ENCODE measurements at places on chromosomes 2 and 18.
A peak's percentile ranks its signal among the peaks of the same experiment; 100 is the strongest.

DNA sequence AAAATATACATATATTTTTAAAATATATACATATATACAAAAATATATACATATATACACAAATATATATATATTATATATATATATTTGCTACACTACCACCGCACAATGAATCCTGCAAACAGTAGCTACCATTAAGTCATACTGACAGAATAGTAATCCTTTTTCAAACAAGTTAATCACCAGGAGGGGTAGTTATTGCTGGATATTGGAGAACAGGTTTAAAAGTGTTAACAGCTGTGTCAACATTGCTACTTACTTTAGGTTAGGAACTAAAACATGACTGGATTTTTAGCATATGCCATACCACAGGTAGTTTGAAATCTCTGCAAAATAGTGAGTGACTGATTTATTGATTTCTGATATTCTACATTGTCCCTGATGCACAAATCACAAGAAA lies 529.1 kb upstream of the CDH7 start:
- DNase-seq, result no peak

GRCh38 chr2:231927566-231927890 lies 1.3 kb upstream of the NPPC start:
- DNase-seq, result no peak

GRCh38 chr2:238456970-238457926 lies 30.5 kb downstream of the ASB1 start:
- DNase-seq, result peak; percentile 43

GRCh38 chr2:233353101-233353768 lies 1.1 kb upstream of the DGKD start:
- no peak for DNase-seq

DNA sequence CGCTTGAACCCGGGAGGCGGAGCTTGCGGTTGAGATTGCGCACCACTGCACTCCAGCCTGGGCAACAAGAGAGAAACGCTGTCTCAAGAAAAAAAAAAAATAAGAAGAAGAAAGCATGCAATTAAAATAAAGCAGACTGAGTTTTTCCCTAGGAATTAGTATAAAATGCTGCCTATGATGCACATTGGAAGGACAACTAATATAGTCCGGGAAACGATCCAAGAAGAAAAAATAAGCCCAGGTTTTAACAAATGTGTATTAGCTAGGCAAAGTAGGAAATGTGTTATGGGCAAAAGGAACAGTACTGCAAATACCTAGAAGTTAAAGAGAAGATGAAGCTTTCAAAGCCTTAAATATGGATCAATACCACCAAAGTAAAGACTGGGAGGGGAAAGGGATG lies 64.0 kb downstream of the SPIRE1 start:
- DNase-seq, result peak; percentile 62

DNA sequence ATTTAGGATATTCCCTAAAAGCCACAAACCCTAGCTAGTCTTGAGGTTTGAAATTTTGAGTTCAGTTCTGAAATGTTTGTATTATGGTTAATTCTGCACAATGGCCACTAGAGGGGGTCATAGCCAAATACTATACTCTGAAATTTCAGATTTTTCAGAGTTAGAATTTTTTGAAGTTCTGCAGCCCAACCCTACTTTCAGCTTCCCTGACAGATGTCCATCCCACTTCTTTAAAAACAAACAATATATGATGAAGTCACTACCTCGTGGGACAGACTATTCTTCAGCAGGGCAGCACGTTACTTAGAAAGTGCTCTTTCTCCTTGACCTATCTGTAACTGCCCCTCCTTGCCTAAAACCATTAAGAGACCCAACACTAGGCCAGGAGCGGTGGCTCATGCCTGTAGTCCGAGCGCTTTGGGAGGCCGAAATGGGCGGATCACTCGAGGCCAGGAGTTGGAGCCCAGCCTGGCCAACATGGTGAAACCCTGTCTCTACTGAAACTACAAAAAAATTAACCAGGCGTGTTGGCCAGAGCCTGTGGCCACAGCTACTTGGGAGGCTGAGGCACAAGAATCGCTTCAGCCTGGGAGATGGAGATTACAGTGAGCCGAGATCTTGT lies 48.2 kb upstream of the PAPOLG start:
- peak; percentile 49 for DNase-seq

- no peak for DNase-seq
Measured at GRCh38 chr2:8152392-8153257, 529.2 kb upstream of the ID2 start.

- peak; percentile 45 for DNase-seq
Measured at GRCh38 chr2:223088866-223089265, 36.9 kb downstream of the KCNE4 start.

DNA sequence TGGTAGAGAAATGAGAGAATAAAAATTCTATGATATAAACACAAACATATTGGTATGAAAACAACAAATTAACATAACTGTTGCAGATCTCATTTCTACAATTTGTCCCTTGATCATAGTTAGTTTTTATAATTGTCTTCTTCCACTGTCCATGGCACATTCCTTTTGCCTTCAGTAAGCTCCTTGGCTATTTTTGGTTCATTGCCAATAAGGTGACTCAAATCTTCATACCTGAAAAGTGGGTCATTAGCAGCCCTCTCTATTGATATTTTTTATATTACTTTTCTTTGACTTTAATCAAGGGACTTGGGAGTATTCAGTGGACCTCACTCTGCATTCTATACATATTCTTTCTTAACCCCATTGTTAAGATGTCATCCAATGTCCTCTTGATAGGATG lies 552.9 kb downstream of the TDRD15 start:
- DNase-seq, result peak; percentile 23

- DNase-seq, result peak; percentile 97
Measured at GRCh38 chr2:240921311-240921994, 15.3 kb downstream of the CROCC2 start.

- DNase-seq, result peak; percentile 72
Measured at GRCh38 chr2:9984217-9984739, 32.8 kb downstream of the GRHL1 start.

GRCh38 chr2:240324312-240325015 lies 111.0 kb upstream of the GPC1 start:
- no peak for DNase-seq

- peak; percentile 77 for DNase-seq
Measured at GRCh38 chr2:157894694-157895435, 18.7 kb upstream of the ACVR1 start.

DNA sequence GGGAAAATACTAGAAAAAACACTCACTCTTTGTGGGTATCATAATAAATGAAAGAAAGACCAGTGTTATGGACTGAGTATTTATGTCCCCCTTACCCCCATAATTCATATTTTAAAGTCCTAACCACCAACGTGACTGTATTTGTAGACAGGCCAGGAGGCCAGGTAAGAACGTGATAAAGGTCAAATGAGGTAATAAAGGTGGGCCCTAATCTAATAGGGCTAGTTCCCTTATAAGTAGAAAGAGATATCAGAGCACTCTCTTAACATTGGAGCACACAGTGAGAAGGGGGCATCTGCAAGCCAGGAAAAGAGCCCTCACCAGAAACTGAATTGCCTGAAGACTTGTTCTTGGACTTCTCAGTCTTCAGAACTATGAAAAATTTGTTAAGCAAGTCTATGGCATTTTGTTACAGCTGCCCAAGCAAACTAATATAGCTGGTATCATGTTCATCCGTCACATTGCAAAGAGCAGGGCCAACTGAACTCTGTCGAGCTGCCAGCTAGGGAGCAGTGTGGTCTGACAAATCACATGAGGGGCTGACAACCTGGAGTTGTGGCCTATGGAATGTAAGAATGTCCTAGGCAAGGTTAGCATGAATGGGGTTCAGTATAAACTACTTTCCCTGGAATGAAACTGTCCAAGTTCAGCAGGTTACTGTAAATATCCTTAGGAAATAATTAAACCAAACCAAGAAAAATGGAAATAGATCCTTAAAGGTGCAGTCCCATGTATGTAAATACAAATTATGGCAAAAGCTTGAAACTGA lies 280.9 kb downstream of the ZNF385B start:
- no peak for DNase-seq

DNA sequence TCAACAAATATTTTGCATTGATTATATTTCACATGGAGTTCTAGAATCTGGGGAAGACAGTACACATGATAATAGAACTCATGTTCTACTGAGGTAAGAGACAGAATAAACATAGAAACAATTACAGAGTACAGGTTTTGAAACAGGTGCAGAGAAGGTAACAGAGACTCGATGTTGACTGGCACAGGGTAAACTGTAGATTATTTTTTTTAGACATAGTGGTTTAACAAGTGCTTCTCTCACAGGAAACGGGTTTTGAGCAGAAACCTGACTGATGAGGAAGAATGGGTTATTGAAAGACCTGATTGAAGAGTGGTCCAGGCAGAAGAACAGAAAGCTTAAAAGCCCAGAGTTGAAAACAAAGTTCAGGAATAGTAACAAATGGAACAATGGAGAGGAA lies 1002.5 kb upstream of the FAM98A start:
- DNase-seq, result no peak
